ENCODE measurements at places on chromosomes 2 and 18.

- DNase-seq = no peak
Observed at GRCh38 chr18:2534906-2535305, 36.4 kb downstream of the METTL4 start.

- DNase-seq = no peak
Observed at GRCh38 chr2:68464651-68465050, 2.4 kb downstream of the FBXO48 start.

- no peak for DNase-seq
Observed at GRCh38 chr2:11553661-11554398, 20.0 kb downstream of the GREB1 start.

GRCh38 chr18:29853126-29853525 is 1189.4 kb downstream of the DSC3 start:
- no peak for DNase-seq

GRCh38 chr18:3389977-3390376 is 60.0 kb upstream of the TGIF1 start:
- DNase-seq = no peak

DNA sequence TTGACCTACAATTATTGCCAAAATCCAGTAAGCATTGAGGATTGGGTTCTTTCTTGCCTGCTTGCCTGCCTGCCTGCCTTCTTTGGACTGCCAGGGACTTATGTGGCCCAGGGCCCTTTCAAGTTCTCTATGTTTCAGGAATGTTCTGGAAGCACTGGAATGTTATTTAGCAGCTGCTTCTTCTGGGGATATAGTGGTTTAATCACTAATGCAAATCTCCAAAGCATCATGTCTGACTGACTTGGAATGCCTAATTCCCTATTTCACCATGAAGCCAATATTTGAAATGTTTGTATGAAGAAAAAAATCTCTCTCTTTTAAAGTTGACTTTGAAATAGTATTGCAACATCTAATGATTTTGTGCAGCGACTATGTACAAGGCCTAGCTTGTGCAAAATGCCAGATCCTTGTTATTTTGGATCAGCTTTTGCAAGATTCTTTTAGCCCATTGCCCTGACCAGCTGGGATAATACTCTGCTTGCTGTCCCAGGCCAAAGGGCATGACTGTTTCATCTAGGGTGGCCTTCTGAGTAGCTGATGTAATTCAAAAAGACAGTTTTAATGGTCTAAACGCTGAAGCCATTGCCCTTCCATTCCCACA is 204.6 kb downstream of the RND3 start:
- no peak for DNase-seq

- DNase-seq = no peak
Observed at GRCh38 chr2:213420828-213421385, 136.6 kb downstream of the SPAG16 start.

DNA sequence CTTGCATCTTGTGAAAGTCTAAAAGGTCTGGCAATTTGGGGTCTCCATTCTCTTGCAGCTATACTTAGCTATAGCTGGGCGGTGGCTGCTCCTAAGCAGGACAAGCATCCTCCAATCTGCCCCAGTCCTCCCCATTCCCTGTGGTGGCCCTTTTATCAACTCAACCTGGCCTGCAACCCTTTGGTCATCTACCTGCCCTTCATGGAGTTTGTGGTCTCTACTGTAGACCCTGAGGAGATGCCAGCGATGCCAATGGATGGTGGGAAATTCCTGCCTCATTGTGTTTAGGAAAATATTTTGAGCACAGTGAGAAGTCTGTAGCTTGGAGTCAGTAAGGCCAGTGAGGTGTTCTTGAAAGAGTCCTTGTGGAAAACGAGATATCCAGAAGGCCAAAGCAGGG is 143.4 kb downstream of the CAPN13 start:
- DNase-seq = peak; percentile 7

DNA sequence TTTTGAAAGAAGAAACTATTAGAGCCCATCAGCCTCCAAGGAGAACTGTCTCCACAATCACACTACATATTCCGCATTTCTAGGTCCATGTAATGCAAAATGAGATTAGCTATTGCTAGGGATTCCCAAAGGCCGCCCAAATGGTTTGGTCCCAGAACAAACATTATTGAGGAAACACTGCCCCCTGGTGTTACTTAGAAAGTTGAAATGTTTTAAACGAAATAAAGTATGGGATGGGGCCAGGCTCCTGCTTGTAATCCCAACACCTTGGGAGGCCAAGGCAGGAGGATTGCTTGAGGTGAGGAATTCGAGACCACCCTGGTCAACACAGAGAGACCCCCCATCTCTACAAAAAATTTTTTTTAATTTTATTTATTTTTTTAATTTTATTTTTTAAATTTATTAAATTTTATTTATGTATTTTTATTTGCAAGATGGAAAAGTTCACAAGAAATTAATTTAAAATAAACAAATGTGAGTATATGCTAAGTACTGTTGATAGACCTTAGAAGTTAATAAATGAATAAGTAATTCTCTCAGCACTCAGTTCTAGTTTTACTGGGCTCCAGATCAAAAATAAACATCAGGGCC is 5.5 kb downstream of the NHEJ1 start:
- no peak for DNase-seq

- no peak for DNase-seq
Observed at GRCh38 chr2:160450486-160450885, 43.1 kb downstream of the RBMS1 start.

- DNase-seq = no peak
Observed at GRCh38 chr2:48248251-48248933, 281.6 kb upstream of the STON1 start.

DNA sequence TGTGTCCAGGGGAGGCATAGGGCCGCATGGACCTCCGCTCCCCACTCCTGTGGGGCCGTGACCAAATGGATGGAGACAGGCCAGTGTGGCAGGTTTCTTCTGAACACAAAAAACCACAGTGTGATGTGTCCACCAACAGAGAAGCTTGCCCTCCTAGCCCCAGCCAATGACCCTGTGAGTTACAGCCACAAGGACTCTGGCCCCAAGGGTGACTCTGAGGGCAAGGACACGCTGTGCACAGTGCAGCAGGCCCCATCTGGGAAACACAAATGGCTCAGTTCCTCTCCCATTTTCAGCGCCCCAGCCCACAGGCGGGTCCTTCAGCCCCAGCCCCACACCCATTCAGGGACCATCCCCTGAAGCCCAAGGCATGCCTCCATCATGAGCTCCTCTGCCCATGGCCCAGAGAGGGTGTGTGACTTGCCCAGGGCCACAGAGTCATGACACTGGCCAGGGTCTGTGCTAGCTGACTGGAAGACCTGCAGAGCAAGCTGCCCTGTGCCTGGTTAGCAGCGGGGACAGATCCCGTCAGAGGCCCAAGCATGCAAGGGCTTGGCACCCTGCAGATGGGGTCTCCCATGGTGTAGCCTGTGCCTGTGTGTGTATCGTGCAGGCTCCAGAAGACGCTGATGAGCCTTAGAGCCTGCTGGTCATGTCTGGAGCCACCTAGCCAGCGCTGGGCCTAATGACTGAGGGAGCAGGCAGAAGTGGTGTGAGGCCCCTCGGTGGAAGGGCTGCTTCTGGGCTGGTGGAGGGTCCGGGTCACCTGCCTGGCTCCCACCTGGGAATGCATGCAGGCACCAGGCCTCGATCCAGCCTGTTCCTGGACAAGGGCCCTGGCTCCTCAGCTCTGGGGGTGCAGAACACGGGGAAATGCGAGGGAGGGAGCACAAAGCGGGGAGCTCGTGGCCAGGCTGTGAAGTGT is 47.7 kb downstream of the HS6ST1 start:
- DNase-seq = no peak

GRCh38 chr2:15142069-15142689 is 419.0 kb downstream of the NBAS start:
- no peak for DNase-seq

DNA sequence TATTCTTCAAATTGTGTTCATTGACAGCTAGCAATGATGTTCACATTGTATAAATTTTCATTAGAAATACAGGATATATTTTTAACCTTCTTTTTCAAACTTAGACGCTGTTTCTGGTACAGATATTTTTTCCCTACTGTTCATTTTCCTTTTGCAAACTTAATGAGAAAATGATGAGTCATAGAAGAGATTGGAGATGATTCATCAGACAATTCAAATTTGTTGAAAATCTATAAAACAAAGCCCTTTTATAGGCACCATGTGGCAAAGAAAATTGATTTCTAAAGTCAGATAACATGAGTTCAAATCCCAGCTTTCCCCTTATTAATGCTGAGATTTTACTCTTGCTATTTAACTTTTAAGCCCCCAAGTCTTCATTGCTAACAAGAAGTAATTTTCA is 728.8 kb upstream of the DDX18 start:
- no peak for DNase-seq

DNA sequence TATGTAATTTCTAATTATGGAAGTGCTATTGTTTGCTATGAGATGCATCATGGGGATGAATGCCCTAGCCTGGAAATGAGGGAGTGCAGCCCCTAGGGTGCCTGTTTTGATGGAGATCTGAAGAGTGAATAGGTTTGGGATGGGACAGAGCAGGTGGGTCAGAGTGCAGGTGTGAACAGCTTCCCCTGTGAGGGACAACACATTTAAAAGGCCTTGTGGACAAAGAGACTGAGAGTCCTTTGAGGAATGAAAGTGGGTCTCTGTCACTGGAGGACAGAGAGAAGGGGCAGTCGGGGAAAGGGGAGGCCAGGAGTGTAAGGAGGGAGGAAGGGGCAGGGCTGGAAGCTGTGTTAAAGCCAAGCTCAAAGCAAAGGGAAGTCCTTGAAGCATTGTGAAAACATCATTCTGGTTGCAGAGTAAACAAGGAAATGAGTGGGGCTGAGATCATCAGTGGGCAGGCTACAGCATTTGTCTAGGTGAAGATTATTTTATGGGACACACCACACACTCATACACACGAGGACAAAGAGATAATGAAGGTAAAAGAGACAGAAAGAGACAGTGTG is 877.6 kb downstream of the SLC4A3 start:
- no peak for DNase-seq

DNA sequence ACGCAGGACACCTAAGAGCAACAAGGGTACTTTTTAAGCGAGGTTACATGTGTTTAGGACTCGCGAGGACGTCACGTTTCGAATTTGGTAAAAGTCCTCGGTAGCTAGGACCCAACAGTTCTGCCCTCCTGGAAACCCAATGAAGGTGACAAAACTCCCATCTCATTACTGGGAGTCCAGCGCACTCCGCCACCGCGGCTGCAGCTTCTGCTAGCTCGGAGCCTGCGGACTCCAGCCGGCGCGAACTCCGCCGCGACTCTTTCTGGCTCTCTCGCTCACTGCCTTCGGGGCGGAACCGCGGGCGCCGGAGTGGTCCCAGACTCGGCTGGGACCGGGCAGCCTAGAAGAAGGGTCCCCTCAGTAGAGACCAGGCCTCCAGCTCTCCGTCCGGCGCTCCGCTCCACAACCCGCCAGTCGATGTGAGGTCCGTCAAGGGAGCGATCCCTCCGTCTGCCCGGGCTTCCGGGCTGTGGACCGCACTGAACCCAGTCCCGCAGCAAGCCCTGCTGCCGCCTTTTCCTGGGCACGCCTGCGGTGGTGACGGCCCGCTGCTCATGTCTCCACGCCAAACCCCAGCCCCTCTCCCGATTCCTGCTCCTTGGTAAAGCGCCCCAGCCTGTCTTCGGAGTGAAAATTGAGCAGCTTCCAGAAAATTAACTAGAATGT is 3.0 kb upstream of the OSR1 start:
- DNase-seq = no peak

DNA sequence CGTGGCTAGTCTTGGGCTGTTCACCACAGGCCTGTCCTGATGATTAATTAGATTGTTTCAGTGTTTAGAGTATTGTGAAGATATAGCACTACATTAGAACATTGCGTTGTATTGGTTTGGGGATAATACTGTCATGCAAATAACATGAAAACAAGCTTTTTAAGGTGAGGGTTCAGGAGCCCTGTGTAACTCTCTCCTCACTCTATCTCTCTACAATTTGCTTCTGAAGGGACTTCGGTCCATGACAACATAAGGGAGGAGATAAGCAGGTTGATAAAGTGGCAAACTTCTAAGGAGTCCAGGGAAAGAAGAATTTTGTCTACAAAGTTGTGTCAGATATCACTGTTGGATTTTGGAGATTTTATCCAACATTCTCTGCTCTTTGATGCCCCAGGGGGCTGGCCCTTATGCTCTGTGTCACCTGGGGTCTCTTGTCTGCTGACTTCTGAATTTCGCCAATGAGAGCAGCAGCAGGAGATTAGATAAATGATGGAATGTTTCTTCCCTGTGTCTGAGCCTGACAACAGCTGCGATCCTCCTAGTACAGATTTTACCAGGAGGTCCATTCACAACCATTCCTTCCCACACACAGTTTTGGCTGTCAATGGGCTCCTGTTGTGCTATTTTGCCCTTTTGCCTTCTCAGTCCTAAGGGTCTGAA is 3.3 kb downstream of the TNP1 start:
- no peak for DNase-seq

GRCh38 chr2:235384624-235385023 is 109.2 kb upstream of the AGAP1 start:
- no peak for DNase-seq

DNA sequence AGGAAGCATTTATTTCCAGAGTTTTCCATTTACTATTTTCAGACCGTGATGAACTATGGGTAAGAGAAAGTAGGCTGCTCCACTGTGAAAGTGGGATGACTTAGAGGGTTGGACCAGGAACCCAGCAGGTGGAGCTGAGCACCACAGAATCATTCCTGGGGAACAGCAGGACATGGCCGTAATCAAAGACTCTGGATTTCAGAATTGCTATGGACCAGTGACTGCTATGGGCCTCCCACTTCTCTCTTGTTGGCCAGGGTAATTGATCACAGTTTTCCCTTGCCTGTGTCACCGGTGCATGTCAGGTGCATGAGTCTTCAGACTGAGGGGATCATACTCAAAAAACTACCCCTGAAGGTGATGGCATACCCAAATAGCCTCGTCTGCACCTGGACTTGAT is 90.6 kb upstream of the GPC1 start:
- DNase-seq = no peak

DNA sequence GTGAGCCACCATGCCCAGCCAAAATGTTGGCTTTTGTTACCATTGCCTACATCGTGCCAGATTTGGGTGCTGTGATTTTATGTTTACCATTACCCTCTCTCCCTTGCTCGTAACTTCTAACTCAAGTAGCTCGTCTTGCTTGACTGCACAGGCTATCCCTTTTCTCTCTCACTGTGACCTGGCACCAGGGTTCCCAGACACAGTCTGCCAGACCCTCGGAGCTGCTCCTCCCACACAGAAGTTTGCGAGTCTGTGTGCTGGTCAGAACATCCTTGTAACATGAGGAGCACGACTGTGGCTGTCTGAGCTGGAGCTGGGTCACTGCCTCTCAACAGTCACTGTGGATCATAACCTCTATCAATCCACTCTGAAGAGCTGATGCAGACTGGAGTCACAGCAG is 152.5 kb upstream of the ACKR3 start:
- no peak for DNase-seq

GRCh38 chr18:76476665-76477561 is 18.1 kb downstream of the ZNF516 start:
- DNase-seq = no peak

DNA sequence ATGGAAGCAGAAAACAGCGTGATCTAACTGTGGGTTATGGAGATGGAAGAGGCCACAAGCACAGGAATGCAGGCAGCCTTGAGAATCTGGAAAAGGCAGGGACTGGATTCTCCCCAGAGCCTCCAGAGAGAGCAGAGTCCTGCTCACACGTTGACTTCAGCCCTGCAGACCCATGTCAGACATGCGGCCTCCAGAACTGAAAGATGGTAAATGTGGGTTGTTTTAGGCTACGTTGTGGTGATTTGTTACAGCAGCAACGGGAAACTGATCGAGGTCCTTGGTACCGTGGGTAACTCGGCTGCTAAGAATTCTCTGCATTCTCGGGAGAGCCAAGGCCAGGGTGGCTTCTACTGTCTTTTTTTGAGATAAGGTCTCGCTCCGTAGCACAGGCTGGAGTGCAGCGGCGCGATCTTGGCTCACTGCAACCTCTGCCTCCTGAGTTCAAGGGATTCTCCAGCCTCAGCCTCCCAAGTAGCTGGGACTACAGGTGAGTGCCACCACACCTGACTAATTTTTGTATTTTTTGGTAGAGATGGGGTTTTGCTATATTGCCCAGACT is 97.1 kb downstream of the ACKR3 start:
- DNase-seq = peak; percentile 32

Data from ureter (tissue), 1 donor.